CD4-positive, alpha-beta T cell treated with Interferon gamma for 1 hour (primary cell): ENCODE measurements at places on chromosomes 1 and 21.
A peak's percentile ranks its signal among the peaks of the same experiment; 100 is the strongest.

GRCh38 chr1:59738152-59738551 is 76.6 kb upstream of the HOOK1 start:
- no peak for DNase-seq

GRCh38 chr1:951364-951763 is 7.7 kb downstream of the NOC2L start:
- no peak for DNase-seq

GRCh38 chr1:204465546-204466415 is 28.8 kb downstream of the PIK3C2B start:
- DNase-seq: peak; percentile 20

GRCh38 chr1:27624467-27625178 is 10.4 kb downstream of the FGR start:
- DNase-seq: no peak

DNA sequence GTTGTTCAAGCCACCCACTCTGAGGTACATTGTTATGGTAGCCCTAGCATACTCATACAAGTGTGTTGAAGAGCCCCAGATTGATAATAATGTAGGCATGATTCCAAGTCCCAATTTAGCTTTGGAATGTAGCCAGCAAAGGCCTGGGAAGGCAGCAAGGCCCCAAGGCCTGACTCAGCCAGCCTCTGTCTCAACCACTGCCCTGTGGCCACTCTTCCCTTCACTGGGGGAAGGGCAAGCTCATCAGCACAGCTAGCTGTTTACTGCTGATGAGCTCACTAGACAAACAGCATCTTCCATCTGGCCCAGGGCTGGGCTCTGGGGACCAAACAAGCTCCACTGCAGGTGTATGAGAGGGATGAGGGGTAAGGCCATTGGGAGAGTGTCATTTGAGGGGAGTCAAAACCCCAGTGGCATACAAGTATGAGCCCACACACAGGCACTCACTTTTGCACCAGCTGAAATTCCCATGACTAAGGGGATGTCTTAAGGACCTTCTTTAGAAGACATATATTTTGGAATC is 2.2 kb upstream of the IRF6 start:
- no peak for DNase-seq

DNA sequence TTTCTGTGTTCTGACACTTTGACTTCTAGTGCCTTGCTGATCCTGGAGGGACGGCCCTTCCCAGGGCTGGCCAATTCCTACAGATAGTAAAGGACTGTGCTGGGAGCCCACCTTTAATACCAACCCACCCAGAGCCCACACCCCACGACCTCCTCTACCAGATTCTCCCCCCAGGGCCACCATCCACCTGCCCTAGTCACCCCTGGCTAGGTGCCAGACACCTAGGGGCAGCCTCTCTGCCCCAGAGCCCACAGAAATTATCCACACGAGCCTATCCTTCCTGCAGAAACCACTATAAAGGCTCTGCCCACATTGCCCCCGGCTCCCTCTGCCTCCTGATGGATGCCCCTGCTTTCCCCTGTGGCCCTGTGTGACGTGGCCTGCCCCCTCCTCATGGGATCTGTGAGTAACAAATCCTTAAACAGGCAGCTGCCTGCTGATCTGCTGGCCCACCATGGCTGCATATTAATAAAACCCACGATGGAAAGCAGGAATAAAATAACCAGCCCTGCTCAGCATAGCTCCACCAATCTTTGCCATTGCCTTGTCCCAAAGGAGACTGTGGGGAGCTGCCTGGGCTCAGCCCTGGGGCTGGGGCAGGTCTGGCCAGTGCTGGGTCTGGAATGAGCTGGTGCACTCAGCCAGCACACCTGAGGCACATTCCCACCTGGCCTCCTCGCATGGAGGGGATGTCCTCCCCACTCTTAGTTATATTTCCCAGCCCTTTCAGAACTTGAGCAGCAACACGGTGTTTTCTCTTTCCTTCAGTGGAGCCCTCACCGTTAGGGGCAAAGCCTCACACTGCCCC is 488.5 kb downstream of the NPHP4 start:
- DNase-seq: no peak

GRCh38 chr1:26996665-26997064 is 3.2 kb downstream of the TRNP1 start:
- DNase-seq: no peak

- DNase-seq: no peak
These were observed 27.7 kb upstream of the DYRK1A start for GRCh38 chr21:37338671-37339551.

GRCh38 chr1:177585302-177586220 is 384.3 kb downstream of the SEC16B start:
- no peak for DNase-seq
